ENCODE measurements at places on chromosomes 5 and 9. TPM values are rescaled to one million over a fixed set of nuclear protein-coding genes. Genes with fewer than 3 reads are reported as not detected.

AGXT2 gene
- total RNA-seq: not detected

DNA sequence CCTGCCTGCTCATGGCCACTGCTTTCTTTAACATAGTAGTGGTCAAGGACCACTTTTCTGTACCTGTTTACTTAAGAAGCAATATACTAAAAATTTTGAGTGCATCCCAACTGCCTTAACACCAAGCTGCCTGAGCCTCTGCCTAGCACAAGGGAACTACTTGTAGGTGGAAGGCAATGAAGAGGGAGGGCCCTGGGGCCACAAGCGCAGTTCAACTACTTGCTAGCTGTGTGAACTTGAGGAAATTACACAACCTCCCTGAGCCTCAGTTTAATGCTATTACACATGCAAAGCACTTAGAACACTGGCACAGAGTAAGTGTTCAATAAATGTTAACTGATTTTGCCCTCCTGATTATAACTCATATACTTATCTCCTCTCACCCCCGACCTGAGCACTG lies 6.3 kb downstream of the ARL15 start:
- no peak for DNase-seq
- no peak overlapping the region for H3K4me3 ChIP-seq
- no peak overlapping the region for H3K27ac ChIP-seq
- H3K4me1 ChIP-seq: 0 out of 2 replicates have a peak, but pooled peaks cover under 1% of the 10 kb centered on the region
- no peaks in the 10 kb centered on the region for H3K27me3 ChIP-seq
- H3K36me3 ChIP-seq: no peaks in the 10 kb centered on the region

DNA sequence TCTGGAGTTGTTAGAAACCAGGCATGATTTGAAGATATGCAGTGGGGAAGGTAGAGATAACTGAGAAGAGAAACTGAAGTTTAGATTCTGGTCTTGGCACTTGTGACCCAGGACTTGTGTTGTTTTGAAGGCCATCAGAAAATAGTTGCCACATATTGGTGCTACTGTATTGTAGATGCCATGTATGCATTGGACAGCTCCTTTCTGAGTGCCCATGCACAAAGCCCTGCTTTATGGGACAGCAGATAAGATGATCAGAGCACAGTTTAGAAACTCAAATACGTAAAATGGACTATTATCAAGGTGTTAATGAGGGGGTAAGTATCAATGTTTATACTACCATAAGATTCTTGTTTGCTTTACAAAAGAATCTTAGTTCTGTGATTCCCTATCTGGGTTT lies 84.9 kb downstream of the KIF4B start:
- no peak for DNase-seq
- no peaks in the 10 kb centered on the region for H3K36me3 ChIP-seq
- H3K27me3 ChIP-seq: no peaks in the 10 kb centered on the region

DNA sequence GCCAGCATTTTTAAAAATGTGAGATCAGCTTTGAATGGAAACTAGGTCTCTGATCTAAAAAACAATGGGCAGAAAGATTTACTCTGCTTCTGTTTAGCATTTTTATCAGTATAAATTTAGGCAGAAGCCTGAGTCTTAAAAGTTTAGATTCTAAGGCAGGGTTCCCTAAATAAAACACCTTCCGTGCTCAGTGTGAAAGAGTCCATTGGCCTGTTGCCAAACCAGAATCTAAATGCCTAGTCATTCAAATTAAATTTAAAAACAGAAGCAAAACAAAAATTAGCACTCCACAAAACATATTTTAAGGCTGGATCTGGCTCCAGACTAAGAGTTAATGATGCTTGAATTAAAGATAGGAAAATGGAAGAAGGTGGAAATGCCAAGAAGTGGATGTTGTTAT lies 4.5 kb downstream of the TYRP1 start:
- no peak overlapping the region for H3K27ac ChIP-seq
- no peak for DNase-seq
- H3K4me3 ChIP-seq: no peak overlapping the region
- H3K27me3 ChIP-seq: no peaks in the 10 kb centered on the region
